ENCODE measurements at places on chromosomes 12 and 14.

GRCh38 chr12:108346727-108347710 lies 7.9 kb upstream of the CMKLR1 start:
- no peak for DNase-seq

- no peak for DNase-seq
Observed at GRCh38 chr12:66206141-66206540, 17.1 kb downstream of the IRAK3 start.

DNA sequence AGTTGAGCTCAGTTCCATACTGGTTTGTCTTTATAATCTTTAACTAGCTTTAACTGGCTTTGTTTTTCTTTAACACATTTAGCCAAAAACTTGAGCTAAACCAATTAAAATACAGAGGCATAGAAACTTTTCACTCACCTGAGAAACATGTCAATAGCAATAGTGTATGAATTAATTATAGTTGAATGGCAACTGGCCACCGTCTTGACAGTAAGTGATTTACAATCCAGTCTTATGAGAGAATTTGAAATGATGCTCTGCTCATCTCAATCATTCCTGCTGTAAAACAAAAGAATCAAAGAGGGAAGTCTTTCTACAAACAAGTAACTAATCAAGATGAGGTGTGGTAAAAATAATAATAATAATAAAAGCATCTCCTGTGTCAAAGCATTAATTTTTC lies 86.6 kb upstream of the AMIGO2 start:
- DNase-seq = no peak

DNA sequence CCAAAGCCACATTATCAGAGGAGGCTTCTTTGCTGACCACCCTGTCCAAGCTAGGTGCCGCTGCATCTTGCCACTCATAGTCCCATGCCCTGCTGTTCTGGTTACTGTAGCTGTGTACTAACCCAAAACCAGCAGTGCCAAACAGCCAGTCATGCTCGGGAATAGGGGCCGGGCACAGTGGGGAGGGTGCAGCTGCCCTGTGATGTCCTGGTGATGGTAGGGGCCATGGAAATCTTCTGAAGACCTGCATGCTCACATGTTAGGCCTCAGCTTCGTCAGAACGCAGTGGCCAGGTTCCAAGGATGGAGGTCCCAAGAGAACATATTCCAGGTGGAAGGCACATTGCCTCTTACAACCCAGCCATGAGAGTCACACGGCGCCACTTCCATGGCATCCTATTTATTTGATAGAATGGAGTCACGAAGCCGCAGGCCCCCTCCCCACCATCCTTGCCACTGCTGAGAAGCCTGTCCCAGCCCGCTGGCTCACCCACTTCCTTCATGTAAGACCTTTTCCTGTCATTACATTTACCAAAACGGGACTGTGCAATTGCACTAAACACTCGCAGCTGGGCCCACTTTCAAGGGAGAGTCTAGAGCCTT lies 48.5 kb downstream of the FAM222A start:
- DNase-seq = no peak

- DNase-seq = no peak
Observed at GRCh38 chr12:77064896-77065360, 441 bp downstream of the E2F7 start.

GRCh38 chr14:31954991-31955390 lies 122.1 kb upstream of the ARHGAP5 start:
- no peak for DNase-seq

- no peak for DNase-seq
Observed at GRCh38 chr14:92729634-92730358, 18.6 kb downstream of the LGMN start.

- no peak for DNase-seq
Observed at GRCh38 chr14:99821519-99822508, 28.6 kb downstream of the EML1 start.

- DNase-seq = no peak
Observed at GRCh38 chr12:25337916-25338315, 87.2 kb upstream of the KRAS start.

GRCh38 chr14:92503756-92504491 lies 9.7 kb upstream of the RIN3 start:
- no peak for DNase-seq

DNA sequence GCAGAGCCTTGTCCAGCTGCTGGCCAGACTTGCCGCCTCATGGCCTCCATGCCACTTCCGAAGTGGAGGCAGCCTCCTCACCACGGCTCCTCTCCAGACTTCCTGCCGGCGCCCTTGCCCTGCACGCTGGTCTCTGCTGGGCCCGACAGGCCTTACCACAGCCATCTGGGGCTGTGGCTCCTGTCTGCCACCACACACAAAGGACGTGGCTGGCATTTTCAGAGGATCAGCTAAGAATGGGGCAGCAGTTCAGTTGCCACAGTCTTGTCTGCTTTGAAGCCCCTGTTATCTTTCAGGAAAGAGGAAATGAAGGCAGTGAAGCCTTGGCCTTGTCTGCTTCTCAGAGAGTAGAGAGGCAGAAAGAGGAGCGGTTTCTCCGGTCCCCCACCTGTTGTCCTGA lies 178.0 kb upstream of the FKBP4 start:
- no peak for DNase-seq

- no peak for DNase-seq
Observed at GRCh38 chr12:79818856-79819255, 116.0 kb downstream of the PPP1R12A start.

GRCh38 chr12:87171356-87171755 lies 857.8 kb downstream of the C12orf50 start:
- no peak for DNase-seq

DNA sequence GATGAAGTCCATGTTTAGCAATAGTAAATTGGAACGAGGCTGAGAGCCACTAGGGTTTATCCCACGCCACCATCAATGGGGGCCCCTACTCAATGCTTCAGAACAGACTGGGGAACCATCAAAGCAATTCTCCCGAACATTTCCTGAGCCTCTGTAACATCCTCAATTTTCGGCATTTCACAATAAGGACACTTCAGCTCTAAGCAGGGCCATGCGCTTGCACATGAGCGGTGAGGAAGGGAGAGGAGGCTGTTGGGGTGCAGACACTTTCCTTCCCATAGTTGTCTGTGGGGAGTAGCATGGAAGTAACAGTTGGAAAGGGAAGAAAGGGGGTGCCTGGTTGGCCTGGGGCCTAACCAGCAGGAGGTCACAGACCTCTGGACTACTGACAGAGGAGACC lies 129.9 kb upstream of the PRMT8 start:
- no peak for DNase-seq

GRCh38 chr14:93788543-93789227 lies 400 bp upstream of the PRIMA1 start:
- no peak for DNase-seq

GRCh38 chr14:32009221-32009975 lies 67.7 kb upstream of the ARHGAP5 start:
- no peak for DNase-seq

DNA sequence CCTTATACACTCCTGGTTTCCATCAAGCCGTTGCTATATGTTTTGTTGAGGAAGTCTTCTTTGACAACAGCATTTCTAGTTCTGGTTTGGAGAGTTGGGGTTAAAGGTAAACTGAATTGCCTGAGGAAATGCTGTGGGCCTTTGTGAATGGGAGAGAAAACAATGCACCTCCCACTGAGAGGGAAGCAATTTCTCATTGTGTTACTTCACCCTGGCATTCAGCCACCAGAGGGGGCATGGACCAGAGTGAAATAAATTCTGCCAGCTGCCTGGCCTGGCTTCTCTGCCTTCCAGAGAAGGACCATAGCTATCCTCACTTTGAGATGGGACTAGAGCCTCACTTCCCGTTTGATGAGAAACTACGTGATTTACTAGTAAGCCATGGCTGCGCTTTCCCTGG lies 475.3 kb downstream of the EGLN3 start:
- DNase-seq = no peak

DNA sequence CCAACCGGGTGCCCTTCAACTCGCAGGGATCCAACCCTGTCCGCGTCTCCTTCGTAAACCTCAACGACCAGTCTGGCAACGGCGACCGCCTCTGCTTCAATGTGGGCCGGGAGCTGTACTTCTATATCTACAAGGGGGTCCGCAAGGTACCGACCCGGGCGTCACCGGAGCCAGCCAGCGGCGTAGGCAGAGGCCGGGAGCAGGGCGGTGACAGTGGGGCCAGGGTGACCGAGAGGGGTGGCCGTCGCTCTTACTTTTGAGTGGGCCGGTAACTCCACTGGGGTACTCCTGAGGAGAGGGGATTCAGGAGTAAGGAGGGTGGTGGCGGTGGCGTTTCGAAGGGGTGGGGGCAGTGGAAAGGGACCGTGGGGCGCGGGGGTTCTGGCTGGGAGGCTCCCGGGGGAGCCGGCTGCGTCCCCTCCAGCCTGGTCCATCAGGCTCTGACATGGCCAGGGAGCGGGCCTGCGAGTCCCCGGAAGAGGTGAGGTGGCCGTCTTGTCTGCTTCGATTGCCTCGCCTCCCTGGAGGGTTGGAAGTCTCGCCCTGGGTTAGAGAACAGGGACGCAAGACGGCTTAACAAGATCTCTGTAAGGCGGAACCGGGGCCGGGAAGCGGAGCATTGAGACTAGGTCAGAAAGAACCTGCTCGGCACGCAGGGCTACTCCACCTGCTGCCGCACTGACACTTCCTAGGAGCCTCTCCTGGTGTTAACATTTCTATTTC lies 491 bp downstream of the WDR20 start:
- DNase-seq = no peak

DNA sequence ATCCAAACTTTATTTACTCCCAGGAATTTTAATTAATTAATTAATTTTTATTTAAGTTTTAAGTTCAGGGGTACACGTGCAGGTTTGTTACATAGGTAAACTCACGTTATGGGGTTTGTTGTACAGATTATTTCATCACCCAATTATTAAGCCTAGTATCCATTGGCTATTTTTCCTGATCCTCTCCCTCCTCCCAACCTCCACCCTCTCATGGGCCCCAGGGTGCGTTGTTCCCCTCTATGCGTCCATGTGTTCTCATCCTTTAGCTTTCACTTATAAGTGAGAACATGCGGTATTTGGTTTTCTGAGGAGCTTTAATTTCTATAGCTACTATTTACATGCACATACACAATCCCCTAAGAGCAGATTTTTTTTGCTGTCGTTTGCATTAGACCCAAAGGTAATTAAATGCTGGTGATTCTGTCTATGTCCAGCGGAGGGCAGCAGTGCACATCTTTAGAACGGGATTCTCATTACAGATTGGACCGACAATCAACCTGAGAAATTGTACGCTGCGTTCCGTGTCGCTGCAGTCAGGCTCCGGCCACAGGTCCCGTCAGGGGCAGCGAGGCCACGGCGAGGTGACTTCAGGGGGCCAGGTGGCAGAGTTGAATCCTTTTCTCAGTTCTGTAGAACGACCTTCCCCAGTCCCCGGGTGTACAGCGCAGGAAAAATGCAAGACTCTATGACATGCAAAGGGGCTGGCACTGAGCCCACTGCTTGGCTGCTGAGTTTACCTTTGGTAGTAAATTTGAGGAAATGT lies 11.6 kb downstream of the TMEM30B start:
- peak; percentile 71 for DNase-seq

DNA sequence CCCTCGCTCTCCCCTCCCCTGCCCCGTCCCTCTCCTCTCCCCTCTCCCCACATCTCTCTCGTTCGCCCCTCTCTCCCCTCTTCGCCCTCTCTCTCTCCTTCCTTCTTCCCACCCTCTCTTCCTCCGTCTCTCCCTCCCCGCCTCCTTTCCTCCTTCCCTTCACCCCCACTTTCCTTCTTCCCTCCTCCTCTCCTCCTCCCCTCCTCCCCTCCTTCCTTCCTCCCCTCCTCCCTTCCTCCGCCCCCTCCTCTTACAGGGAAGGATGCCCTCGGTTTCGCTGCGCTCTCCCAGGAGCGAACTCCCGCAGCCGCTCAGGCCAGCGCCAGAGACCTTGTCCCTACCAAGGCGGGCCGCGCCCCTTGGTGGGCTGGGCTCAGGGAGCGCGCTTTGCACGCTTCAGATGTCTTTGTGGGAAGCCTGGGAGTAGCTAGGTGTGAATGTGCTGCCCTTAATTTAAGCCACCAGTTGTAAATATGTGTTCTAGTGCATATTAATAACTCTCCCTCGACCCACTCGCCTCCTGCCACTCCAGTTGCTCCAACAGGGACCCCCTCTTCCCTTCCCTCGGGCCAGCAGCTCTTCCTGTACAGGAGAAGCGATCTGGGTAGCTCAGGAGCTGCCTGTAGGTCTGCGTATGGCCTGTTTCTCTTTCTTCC lies 13.3 kb upstream of the MAP3K9 start:
- no peak for DNase-seq

DNA sequence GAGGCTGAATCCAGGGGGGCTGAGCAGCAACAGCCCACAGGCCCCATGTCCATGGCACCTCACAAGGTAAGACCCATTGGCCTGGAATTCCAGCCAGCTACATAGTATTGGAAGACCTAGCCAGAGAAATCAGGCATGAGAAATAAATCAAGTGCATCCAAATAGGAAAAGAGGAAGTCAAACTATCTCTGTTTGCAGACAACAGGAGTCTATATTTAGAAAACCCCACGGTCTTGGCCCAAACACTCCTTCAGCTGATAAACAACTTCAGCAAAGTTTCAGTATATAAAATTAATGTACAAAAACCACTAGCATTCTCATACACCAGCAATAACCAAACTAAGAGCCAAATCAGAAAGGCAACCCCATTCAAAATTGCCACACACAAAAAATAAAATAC lies 16.9 kb downstream of the PDE6H start:
- no peak for DNase-seq

GRCh38 chr12:112163056-112163455 lies 37.7 kb downstream of the TRAFD1 start:
- no peak for DNase-seq

- DNase-seq = no peak
Observed at GRCh38 chr14:89265234-89265633, 151.8 kb downstream of the FOXN3 start.

DNA sequence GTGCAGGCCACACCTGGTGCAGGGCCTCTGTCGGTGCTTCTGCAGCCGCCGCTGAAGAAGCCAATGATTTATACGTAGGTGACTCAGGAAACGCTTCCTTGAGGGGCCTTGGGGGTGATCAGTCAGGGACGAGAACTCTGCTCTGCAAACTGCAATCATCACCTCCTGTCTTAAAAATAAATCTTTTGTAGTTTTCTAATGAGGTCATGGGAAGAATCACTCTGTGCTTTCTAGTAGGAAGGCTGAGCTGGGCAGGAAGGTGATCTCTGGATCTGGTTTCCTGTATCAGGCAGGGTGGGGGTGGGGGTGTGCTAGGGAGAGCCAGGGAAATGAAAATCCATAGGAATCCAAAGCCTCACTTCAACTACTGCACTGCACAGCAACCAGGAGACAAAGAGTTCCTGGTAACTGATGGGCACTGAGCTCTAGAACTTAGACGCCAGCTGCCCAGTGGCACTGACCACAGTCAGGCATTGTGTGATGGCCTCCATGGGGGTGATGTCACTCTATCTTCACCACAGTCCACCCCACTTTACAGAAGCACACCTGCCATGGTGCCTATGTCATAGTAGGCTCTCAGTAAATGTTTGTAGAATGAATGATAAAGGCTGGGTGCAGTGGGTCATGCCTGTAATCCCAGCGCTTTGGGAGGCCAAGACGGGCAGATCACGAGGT lies 292.4 kb upstream of the PWP1 start:
- DNase-seq = no peak

GRCh38 chr12:26318661-26319068 lies 123.3 kb downstream of the SSPN start:
- DNase-seq = peak; percentile 60

DNA sequence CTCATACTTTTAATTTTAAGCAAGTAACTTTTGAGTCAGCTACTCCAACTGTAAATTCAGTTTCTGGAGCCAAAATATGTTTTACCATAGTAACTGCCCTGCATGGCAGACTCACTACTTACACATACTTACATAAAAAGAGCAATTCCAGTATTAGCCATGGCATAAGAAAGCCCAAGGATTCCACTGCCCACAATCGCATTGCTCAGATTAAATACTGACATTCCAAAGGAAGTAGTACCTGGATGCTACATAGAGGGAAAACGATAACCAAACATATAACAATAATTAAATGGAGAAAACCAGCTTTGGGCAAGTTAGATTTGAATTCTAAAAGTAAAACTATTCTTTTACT lies 2.2 kb downstream of the SLC38A2 start:
- no peak for DNase-seq
